ENCODE measurements at places on chromosomes 5 and 9.
A peak's percentile ranks its signal among the peaks of the same experiment; 100 is the strongest.

DNA sequence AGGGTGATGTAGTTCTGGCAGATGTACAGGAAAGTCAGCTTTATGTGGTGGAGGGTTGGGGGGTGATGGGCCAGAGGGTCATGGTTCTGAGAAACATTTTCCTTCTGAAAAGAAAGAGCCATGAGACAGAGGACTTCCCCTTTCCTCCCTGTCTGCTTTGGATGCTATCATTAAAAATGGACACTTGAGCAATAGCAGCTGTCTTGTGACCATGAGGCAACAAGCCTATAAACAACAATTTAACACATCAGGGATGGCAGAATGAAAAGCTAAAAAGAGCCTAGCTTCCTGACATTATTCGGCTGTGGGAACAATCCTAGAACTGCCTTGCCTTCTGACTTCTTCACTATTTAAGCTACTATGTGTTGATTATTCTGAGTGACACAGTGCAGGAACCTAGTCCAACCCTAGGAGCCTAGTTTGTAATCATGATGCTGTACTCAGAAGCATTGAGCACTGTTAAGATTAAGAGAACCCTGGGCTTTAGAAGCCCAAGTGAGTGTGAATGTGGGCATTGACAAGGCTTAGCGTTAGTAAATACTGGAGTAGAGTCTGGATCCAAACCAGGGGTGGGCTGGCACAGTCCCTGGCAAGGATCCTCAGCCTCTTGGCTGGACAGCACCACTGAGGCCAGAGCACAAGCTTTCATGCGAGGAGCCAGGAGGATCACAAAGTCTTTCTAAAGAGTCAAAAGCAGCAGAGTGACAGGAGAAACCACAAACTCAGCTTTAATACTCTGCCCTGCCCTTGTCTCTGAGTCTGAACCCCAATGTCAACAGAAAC lies 178.5 kb upstream of the EGFLAM start:
- no peak for DNase-seq

- DNase-seq = no peak
Observed at GRCh38 chr9:71985297-71985911, 74.0 kb downstream of the C9orf85 start.

DNA sequence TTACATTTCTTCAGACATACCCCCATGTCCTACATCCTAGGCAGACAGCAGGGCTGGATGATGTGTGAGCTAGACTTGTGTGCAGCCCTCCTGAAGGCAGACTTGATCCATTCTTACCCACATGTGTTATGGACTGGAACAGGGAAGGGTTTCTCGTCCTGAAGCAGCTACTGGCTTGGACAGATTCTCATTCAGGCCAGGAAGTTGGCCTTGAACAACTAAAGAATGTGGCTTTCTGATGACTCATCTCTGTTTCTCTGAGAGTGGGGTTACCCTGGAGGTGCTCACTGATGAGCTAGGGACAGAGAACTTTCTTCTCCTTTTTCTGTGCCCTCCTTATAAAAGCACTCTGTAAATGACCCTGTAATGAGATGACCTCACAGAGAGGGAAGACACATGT lies 246.5 kb downstream of the PCSK5 start:
- DNase-seq = no peak

DNA sequence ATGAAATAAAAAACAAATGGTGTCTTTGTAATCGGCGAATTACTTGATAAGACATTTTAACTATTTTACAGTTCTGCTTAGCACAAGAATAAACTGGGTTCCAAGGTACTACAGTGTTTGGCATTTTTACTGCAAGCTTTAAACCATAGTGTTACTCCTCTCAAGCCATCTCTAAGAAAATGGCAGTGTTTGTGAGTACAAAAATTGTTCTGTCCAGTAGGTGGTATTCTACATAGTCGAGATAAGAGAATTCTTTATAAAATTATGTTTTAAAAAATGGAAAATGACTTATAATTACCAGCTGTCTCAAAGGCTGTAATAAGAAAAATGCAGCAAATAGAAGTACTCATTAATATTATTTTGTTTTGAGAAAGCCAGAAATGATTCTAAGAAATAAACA lies 3.2 kb downstream of the SMIM15 start:
- DNase-seq = no peak

DNA sequence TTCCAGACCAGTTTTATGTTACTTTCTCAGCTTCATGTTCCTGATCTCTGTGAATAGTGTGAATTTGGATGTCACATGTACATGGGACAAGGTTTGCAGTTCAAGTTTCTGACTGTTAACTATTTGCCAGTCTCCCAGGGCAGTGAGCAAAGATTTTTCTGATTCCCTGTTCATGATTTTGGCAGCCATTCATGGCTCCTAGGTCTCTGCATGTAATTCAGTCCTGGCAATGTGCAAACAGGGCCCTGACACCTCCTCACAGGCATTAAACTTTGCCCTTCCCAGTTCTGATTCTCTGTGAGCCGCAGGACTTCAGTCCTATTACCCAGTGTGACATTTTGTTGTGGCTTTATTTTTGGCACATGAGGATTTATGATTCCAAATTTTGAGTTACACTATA lies 349.7 kb downstream of the ARRDC3 start:
- no peak for DNase-seq

DNA sequence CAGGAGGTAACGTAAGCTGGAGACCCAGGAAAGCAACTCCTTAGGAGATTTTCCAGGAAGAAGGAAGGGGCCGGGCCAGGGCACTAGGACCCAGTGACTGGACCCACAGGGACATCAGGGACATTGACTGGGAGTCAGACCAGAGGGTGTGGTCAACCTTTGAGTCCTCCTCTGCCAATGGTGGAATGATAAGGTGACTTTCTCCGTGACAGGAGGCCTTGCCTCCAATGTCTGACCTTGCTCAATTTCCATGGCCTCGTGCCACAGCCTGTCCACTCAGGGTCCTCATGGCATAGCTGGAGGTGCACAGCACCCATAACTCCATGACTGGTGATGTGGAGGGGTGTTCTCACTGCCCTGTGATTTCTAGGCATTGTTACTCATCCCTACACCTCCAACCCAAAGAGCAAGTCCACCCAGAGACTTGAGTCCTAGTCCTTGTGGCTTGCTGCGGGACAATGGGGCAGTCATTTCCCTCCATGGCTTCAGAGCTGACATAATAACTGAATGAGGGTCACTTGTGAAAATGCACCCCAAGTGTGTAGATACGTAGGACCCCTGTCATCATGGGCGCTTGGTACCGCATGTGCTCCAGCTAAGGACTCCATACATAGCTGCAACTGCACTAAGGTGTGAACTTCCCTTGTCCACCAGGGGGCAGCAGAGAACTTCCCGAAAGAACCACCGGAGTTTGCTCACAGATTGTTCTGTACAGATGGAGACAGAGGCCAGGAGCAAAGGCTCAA lies 4.1 kb upstream of the AMBP start:
- peak; percentile 37 for DNase-seq

DNA sequence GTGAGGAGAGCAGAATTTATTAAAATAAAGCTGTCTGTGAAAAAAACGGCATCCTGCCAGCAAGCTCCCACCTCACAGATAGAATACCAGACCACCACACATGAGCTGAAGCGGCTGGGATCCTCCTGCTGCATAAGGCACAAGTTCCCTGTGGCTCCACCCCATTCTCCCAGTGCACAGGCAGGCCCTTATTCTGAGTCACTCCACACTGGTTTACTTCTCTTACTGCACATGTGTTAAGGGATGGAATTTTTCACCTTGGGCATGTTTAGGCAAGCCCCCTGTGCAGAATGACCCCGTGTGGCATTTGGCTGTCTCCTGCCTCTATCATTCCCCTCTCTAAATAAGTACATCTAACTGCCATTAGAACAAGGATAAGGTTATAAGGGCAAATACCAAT lies 115.0 kb upstream of the ELAVL2 start:
- no peak for DNase-seq

GRCh38 chr9:78351816-78352215 lies 54.9 kb downstream of the PSAT1 start:
- no peak for DNase-seq

DNA sequence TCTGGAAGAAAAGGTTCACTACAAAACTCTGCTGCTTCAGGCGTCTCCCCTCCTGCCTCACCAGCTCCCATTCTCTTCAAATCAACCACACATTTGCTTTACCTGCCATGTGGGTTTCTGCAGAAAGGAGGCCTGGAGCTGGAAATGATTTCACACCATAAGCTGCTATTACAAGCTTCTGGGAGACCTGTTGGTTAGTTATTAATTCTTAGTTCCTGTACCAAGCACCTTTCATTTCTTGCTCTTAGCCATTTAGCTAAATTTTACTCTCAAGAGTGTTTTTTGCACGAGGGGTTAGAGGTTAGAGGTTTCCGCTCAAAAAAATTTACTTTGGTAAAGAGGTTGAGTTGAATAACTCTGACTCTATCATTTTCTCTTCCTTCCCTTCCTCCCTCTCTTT lies 70.3 kb downstream of the MAP1B start:
- DNase-seq = no peak

DNA sequence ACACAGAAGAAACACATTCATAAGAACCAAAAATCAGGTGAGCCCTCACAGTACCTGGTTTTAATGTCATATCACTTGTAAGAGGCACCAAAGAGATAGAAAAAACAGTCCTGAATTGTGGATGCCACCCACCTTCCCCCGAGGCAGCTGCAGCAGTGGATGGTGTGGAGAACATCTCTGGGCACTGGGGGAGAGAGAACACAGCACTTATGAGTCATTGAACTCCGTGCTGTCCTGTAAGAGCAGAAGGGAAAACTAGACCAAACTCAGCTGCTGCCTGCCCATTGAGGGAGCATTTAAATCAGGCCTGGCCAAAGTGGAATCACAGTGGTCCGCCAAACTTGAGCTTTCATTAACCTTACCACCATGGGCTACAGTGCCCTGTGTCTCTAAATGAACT lies 296.2 kb downstream of the SPATA31D1 start:
- DNase-seq = no peak

DNA sequence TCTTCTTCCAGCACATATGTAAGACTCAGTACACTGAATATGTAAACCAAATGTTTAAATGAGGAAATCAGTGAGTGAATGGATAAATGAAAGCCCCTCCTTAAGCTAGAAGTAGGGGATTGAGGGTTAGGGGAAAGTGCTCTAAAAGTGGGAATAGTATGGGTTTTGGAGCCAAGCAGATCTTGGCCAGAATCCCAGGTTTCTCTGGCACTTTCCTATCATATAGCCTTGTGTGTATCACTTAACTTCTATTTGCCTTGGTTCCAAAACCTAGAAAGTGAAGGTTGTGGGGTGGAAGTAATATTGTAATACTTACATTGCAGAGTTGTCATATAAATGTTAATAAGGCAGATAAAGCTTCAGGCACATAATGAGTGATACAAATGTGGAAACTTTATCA lies 45.0 kb upstream of the SV2C start:
- no peak for DNase-seq

- no peak for DNase-seq
Observed at GRCh38 chr5:1282131-1282992, 12.5 kb downstream of the TERT start.
